ENCODE measurements at places on chromosomes 2 and 18.
A peak's percentile ranks its signal among the peaks of the same experiment; 100 is the strongest.

DNA sequence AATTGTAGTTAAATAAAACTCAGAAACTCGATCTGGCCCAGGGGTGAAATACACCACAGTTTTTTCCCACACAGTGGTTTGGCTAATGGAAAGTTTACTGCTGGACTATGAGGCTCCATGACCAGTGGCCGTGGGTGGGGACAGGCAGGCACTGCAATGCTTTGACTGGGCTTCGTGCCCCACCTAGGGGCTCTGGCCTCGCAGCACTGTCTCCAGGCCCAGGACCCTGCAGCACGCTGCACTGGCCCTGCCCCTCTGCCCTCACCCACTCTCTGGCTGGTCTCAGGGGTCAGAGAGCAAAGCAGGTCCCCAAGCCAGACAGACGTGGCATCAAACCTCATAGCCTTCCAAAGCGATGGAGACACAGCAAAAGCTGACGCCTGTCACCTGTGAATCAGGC is 13.4 kb upstream of the B3GNT7 start:
- no peak for DNase-seq

GRCh38 chr2:237731663-237732062 is 66.9 kb upstream of the RBM44 start:
- no peak for DNase-seq

- no peak for DNase-seq
These were observed 53.8 kb downstream of the TMEM200C start for GRCh38 chr18:5841518-5841917.

GRCh38 chr2:41933585-41934320 is 114.1 kb upstream of the PKDCC start:
- DNase-seq = no peak

GRCh38 chr2:176554101-176555048 is 285.1 kb downstream of the MTX2 start:
- peak; percentile 60 for DNase-seq

DNA sequence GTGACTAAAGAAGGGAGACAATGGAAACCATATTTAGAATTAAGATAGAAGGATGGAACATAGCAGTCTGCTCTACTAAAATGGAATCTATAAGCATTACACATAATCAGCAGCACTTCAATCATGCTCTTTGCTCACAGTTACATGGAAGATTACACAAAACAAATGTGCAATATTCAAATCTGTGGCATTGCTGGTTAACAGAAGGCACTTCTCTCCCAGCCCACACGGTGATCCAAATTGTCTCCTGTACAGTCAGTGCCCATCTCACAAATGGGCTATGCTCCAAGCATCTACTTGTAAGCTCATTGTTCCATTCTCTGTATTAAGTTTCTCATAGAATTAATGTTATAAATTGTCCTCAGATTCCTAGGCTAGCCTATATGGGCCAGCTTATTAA is 716.6 kb downstream of the NRXN1 start:
- DNase-seq = no peak

- DNase-seq = no peak
These were observed 88.9 kb downstream of the PXDN start for GRCh38 chr2:1655461-1655860.

DNA sequence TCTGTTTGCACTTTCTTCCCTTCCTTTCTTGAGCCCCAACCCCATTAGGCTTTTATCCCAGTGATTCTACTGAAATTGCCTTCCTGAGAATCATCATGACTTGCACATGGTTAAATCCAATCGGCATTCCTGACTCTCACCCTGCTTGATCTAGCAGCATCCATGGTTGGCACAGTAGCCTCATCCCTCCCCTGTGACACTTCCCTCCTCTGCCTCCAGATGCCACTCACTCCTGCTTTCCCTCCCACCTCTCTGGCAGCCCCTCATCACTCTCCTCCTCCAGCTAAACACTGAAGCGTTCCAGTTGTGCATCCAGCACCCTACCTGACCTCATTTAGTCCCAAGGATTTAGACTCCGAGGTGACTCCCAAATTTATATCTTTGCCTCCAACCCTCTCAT is 114.7 kb downstream of the GALNT14 start:
- no peak for DNase-seq

DNA sequence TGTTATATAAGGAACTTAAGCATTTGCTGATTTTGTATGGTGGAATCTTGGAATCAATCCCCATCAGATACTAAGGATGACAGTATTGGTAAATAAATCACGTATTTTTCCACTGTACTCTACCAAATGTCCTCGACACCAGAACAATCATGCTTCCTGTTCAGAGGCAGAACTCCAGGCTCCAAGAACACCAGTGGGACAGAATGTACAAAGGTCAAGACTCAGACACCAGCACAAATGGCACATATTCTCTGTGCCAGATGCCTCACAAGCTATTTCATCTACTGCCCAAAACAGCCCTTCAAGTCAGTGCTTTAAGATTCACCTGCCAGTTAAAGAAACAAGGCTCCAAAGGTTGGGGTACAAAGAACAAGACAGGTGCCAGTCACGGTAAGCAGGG is 420.5 kb downstream of the STK39 start:
- no peak for DNase-seq

DNA sequence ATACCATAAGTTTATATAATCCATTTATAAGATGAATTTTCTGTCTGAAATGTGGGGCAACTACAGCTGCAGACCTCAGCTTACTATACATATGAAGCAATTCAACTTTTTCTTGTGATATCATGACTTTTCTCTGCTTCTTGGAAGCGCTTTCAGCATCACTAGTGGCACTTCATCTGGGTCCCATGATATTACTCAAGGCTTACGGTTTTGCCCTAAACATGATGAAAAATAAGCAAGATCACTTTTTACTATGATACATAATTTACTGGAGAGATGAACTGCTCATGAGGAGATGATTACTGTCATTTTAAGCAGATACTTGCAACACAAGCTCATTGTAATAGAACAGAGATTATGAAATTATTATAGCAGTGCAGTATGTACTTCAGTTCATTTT is 258.0 kb upstream of the ZSWIM2 start:
- DNase-seq = no peak

DNA sequence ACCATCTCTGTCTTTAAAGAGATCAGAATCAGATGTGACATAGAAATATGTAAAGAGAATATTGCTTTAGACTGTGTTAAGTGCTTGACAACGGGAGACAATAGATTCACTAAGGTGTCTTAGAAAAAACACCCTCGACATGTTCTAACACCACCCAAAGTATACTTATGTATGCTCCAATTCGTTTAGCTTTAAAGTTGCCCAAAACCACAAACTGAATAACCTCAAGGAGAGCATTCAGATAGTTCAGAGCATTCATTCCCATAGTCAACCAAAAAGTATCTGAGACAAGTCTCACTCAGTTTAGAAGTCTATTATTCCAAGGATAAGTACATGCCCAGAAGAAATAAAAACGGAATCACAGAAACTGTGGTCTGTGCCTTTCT is 96.4 kb downstream of the KYNU start:
- no peak for DNase-seq

DNA sequence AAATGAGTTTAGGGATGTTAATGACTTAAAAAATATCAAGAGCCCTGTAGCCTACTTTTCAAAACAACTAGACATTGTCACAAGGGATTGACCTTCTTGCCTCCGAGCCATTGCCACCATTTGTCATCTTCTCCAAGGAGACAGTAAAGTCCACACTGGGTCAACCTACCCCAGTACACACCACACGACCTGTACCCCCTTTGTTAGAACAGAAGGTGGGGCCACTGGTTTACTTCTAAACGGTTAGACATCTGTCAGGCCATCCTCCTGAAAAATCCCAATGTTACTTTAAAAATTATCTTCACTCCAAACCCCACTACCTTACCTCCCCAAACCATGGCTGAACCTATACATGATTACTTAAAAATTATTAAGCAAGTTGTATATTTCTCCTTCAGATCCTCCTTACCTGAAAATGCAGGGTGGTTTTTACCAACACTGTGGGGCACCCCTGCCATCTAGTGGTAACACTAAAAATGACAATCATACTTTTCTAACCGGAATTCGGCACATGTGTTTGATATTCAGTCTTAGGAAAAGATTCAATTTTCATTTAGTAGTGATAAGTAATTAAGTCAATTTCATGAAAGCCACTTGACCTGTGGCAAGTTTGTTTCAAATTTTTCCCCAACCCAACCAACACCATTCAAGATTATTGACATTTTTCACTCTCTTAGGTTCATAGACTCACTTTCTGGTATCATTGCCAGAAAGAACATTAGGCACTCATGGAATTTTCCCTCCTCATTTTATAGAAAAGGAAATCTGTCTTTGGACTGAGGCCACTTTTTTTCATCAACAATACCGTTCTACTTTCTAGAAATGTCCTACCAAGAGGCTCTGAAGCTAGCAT is 265.3 kb upstream of the PKDCC start:
- peak; percentile 9 for DNase-seq

- no peak for DNase-seq
These were observed 70.8 kb upstream of the CTAGE1 start for GRCh38 chr18:22488554-22488953.

- no peak for DNase-seq
These were observed 34.6 kb downstream of the EFEMP1 start for GRCh38 chr2:55888936-55889335.

DNA sequence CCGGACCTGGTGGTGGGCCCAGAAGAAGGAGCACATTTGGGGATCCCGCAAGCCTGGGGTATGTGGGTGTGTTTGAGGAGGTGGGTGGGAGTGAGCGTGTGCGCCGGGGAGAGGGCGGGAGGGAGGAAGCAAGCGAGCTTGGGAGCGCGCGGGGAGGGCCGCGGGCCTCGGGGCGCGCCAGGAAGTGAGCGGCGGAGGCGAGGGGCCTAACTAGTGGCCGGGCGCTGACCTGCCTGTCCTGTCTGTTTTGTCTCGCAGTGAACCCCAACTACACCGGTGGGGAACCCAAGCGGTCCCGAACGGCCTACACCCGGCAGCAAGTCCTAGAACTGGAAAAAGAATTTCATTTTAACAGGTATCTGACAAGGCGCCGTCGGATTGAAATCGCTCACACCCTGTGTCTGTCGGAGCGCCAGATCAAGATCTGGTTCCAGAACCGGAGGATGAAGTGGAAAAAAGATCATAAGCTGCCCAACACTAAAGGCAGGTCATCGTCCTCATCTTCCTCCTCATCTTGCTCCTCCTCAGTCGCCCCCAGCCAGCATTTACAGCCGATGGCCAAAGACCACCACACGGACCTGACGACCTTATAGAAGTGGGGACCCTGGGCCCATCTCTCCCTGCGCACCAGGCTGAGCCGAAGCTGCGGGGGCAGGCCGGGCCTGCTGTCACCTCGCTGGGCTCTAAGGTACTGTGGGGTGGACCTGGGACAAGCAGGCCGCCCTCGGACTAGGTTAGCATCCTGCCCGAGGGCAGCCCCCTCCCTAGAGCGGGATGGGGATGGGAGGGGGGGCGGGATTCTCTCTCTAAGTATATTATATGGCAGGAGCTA is 1.2 kb downstream of the HOXD4 start:
- no peak for DNase-seq

- DNase-seq = no peak
These were observed 123.0 kb upstream of the SETBP1 start for GRCh38 chr18:44557616-44558151.

GRCh38 chr2:44934983-44935728 is 6.3 kb upstream of the SIX3 start:
- no peak for DNase-seq

- DNase-seq = peak; percentile 49
These were observed 6.0 kb upstream of the INPP5D start for GRCh38 chr2:233053928-233054784.

DNA sequence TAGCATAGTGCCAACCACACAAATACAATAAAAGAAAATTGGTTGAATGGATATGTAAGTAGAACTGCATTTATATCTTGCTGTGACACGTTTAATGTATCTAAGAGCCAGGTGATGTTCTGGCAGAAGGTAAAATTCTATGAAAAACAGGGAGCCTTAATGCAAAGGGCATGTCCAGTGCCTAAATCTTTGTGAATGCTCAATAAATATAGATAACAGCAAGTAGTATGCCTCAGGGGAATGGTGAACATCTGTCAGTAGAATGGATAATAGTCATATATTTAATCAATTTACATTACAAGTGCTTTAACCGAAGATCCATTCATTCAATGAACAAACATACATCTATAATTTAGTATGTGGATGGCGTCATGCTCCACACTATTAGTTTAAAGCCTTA is 43.7 kb upstream of the NYAP2 start:
- no peak for DNase-seq

DNA sequence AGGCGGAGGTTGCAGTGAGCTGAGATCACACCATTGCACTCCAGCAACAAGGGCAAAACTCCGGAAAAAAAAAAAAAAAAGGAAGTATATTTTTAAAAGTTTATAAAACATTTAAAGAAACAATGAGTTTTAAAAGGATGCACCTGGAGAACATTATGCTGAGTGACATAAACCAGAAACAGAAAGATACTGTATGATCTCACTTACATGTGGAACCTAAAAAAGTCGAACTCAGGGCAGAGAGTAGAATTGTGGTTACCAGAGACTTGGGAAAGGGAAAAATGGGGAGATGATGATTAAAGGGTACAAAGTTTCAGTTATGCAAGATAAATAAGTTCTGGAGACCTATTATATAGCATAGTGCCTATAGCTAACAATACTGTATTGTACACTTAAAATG is 52.8 kb upstream of the RTN4 start:
- no peak for DNase-seq

GRCh38 chr2:25252291-25253152 is 84.1 kb upstream of the POMC start:
- DNase-seq = peak; percentile 93

- DNase-seq = no peak
These were observed 49.7 kb downstream of the TGFA start for GRCh38 chr2:70503896-70504295.

GRCh38 chr18:66599190-66599589 is 4.7 kb downstream of the CDH19 start:
- no peak for DNase-seq

- no peak for DNase-seq
These were observed 36.4 kb downstream of the KCNF1 start for GRCh38 chr2:10948188-10948564.

GRCh38 chr2:215479536-215480240 is 43.8 kb upstream of the FN1 start:
- no peak for DNase-seq

DNA sequence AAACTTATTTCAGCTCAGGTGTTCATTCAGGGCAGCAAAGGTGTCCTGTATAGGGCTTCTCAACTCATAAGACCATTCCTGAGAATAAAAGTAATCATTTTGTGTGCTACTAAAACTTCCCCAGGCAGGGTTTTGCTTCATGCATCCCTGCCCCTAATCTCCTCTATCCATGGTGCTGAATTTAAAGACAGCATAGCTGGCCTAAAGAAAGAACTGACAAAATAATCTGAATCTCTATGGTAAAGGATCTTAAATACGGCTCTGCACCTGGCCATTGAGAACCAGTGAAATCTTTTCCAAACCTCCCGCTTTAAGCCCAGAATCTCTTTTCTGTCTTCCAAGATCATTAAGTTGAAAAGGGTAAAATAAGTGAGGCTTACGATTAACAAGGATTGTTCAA is 292.1 kb upstream of the KLHL29 start:
- DNase-seq = no peak

- no peak for DNase-seq
These were observed 51.3 kb upstream of the FOXI3 start for GRCh38 chr2:88503771-88504170.

- no peak for DNase-seq
These were observed 7.4 kb upstream of the MOB1A start for GRCh38 chr2:74186038-74186437.

Measured in large intestine (tissue), 12 donors.